Dermis microvascular lymphatic vessel endothelial cell (primary cell): ENCODE measurements at places on chromosomes 7 and 10. TPM values are rescaled to one million over a fixed set of nuclear protein-coding genes. Genes with fewer than 3 reads are reported as not detected.

The PTCD1 gene
- 3.7 and 5.3 TPM in 2 replicates for total RNA-seq

The SEC23IP gene
- 14.4 and 16.9 TPM in 2 replicates for total RNA-seq

The ETV1 gene
- 10.0 and 10.5 TPM in 2 replicates for total RNA-seq

The STAG3 gene
- total RNA-seq, result 0.13 and 0.38 TPM in 2 replicates

The RGS10 gene
- total RNA-seq, result 2.3 and 3.6 TPM in 2 replicates

The TMEM176A gene
- not detected in 2 replicates for total RNA-seq

The WNT2 gene
- total RNA-seq, result not detected in 2 replicates

The CC2D2B gene
- total RNA-seq, result 0.13 TPM in 2 replicates

DNA sequence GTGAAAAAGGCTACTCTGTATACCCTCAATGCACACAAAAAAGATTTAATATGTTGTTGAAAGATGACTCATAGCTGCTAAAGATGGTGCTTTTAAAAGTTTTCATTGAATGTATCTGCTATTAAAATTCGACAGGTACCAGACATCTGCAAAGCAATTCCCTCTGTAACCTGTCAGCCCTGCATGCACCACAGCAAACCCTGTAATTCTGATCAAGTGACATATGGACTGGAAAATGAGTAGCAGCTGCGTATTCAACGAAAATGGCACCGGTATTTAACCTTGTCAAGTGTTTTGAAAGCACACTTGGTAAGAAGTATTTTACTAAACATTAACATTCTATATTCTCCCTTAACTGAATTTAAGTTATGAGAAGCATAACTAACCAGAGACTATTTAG lies 58.2 kb upstream of the PTPRN2 start:
- DNase-seq, result no peak

- no peak for DNase-seq
Measured at GRCh38 chr10:25766213-25766612, 167.8 kb upstream of the MYO3A start.

DNA sequence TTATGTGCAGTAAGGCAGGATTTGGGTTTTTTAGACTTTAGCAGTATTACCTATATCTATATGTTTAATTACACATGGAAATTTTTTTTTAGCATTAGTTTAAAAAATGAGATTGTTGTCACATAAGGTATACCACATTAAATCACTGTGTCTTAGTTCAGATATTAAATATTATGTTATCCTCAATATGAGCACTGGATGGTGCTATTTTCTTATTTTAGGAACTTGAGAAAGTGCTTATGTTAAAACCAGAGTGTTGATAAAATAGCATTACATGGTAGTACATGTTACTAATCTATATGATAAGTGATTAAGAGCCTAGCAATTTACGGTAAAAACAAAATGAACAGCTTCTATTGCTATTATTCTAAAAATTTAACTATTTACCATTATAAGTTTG lies 28.8 kb downstream of the MIOS start:
- DNase-seq, result peak; percentile 29

- DNase-seq, result peak; percentile 22
Measured at GRCh38 chr7:95905167-95905566, 132.8 kb downstream of the DYNC1I1 start.

DNA sequence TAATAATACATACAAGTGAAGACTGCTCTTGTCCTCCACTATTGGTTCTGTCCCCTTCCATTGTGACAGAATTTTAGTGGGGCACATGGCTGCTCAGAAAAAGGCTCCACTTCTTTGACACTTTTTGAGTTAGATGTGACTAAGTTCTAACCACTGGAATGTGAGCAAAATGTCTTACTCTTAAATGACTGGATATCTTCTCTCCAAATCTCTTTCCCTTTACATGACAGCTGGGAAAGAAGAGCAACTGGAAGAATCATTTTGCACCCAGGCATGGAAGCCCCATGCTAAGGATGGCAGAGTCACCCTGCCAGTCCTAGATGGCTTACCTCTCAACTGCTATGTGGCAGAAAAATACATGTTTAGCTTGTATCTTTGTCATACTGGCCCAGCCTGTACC lies 97.7 kb downstream of the CACNA2D1 start:
- no peak for DNase-seq

DNA sequence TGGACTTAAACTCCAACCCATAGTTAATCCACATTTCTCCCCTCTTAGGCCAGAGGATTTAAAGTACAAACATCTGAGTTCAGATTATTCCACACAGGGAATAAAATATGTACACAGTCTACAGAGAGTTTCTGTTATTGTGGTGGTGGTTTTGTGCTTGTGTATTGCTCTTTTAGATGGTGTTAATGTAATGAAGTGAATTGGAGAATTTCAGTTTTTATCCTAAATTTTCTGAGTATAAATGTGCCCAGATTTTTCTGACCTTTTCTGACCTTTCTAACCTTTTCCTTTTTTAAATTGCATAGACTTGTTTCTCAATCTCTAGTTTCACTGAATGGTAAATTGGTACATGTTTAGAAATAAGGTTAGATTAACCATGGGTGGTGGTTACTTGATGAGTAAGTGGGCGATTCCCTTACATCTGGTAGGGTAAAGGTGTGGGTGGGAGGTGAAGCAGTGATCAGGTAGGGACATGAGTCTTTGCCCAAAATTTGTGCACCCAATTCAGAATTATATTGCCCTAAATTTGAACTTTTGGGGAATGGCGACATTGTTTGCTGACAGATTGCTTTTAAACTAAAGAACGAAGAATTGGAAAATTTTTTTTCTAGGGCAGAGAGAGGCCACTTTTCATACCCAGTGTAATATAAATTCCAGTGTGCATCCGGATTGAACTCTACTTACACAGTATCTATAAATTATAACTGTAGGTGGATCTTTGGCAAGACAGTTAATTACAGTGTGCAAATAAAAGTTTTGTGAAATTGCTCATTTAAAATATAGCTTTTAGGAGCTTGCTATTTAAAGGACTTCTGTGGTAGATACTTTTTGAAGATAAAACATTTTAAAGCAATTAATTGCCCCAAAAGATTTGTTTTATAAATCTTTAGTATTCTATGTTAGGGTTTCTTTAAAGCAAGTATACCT lies 62.2 kb downstream of the ST7 start:
- DNase-seq, result no peak
